Activated T-helper 1 cell treated with anti-CD3 and anti-CD28 coated beads, Interleukin-12 subunit alpha, Interleukin-12 subunit beta, Interleukin-2, Interleukin-4 antibody, amounts not matched to agents 30 ng/mL and 10 ng/mL and 1 ng/mL, durations not matched to agents 14 hours and 24 hours and 36 hours (primary cell): ENCODE measurements at places on chromosomes 13 and 19.

GRCh38 chr19:19956434-19957075, 55.8 kb downstream of the ZNF93 start:
- no peak for DNase-seq

DNA sequence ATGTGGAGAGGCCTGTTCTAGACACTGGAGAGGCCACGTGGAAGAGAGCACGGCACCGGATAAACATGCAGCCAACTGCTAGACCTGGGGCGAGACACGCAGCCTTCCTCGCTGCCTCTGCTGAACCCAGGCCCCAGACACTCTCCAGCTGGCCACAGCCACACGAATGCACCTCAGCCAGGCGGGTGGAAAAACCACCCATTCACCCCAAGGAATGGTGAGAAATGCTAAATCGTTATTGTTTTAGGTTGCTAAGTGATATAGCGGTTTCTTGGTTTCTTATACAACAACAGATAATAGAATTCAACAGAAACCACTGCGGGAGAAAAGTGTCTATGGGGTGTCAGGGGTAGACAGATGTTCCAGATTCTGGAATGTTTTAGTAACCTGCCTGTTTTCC, 52.5 kb downstream of the STK24 start:
- no peak for DNase-seq

DNA sequence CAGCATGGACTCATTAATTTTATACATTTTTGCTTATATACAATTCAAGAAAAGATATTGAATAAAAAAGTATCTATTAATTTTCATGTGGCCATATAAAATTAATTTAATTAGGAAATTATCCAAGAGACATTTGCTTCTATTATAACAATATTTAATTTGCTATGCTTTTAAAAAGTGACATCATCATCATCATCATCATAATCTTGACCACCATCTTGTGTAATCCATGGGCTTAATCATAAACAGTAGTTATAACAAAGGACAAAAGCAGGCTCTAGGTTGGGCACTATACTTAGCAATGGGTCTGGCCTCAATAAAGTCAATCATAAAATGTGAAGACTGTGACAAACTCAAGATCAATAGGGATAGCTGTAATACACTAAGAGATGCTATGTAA, 1031.6 kb downstream of the SLITRK1 start:
- DNase-seq, result no peak

- DNase-seq, result no peak
These were observed 25.6 kb downstream of the RUBCNL start for GRCh38 chr13:46361276-46361934.

- DNase-seq, result no peak
These were observed 16.2 kb upstream of the TNFRSF19 start for GRCh38 chr13:23554000-23554399.

GRCh38 chr13:76226941-76227340, 590.8 kb downstream of the LMO7 start:
- DNase-seq, result no peak

DNA sequence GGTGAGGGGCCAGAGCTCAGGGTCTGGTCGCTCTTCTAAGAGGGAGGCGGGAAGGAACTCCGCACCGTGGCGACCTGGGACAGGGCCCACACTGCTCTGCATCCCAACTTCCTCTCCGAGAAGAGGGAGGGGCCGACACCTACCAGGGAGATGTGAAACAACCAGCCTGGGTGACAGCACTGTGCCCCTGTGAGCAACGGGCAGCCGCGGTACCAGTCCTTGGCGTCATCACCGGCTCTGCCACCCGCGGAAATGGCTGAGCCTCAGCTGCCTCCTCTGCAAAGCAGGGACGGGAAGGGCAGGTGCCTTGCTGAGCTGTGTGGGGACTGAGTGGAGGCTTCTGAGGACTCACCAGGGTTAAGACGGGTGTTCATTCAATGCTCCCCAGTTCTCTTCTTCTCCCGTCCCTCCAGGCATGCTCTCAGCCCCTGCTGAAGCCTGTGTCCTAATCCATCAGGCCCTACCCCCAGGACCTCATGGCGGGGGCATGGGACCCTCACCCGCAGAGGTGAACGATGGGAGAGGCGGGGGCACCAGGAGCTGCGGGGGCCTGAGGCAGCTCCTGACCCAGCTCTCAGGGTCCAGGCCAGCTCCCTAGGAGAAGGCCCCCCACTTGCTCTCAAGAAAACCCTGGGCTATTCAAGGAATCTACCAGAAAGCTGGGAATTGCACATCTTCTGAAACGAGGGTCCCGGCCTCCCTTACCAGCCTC, 9.3 kb downstream of the ZNF787 start:
- DNase-seq, result no peak

- no peak for DNase-seq
These were observed 1396.1 kb upstream of the MIR17HG start for GRCh38 chr13:89951341-89951740.

- no peak for DNase-seq
These were observed 2847.6 kb upstream of the PCDH20 start for GRCh38 chr13:64263285-64263684.

DNA sequence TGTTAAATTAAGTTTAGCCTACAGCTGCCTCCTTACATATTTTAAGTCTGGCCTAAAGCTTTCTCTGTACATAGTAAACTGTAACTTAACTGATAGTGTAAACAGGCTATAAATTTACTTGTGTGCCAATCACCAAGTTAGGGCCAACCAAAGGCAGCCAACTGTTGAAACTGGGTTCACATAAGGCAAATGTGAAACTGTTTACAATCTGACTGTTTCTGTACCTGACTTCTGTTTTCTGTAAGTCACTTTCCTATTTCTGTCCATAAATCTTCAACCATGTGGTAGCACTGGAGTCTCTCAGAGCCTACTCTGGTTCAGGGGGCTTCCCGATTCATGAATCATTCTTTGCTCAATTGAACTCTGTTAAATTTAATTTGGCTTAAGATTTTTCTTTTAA, 103.1 kb downstream of the RAP2A start:
- DNase-seq, result no peak

DNA sequence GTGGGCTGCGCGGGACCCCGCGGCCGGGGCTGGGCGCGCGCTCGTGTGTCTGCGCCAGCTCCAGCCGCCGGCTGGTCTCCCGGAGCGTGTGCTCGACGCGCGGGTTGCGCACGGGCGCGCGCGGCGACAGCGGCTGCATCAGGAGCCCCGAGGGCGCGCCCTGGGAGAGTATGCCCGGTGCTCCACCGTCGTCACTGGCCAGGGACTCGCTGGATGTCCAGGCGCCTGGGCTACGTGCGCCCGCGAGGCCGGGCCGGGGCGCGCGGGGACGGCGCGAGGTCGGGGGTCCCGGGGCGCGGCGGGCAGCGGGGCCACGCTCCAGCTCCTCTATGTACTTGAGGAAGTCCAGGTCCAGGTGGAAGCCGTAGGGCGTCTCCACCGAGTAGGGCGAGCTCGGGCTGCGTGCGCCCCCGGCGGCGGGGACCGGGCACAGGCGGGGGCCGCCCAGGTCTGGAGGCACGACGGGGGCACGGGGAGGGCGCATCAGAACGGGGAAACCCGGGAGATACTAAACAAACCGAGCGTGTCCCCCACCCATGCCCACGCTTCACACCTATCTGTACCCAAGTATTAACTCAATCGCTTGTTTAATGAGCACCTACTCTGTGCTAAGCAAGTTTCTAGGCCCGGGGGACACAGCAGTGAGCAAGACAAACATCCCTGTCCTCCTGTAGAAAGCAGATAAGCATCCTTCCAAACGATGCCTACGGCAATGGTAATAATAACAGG, 7.6 kb downstream of the KANK3 start:
- DNase-seq, result no peak

GRCh38 chr19:35342430-35342829, 5.3 kb upstream of the FFAR1 start:
- no peak for DNase-seq

GRCh38 chr13:49308097-49308875, 60.6 kb downstream of the CDADC1 start:
- DNase-seq, result no peak

DNA sequence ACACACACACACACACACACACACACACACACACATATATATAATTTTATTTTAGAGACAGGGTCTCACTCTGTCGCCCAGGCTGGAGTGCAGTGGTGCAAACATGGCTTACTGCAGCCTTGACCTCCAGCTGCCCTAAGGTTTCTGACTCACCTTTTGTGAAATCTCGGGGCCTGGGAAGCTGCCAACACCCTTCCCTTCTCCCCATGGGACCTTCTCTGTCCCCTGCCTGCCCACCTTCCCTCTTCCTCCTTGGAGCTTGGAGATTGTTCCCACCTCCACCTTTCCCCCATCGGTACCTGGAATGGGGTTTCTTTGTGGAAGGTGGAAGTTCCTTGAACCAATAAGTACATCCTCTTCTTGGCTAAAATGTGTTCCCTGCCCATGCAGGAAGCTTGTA, 6.3 kb downstream of the ARRDC5 start:
- no peak for DNase-seq

GRCh38 chr19:28554321-28555091, 658.4 kb downstream of the UQCRFS1 start:
- DNase-seq, result no peak

- no peak for DNase-seq
These were observed 656.0 kb downstream of the GPC5 start for GRCh38 chr13:92054389-92054788.

- DNase-seq, result no peak
These were observed 113.0 kb upstream of the ARGLU1 start for GRCh38 chr13:106680796-106681472.

- no peak for DNase-seq
These were observed 123.5 kb downstream of the RXFP2 start for GRCh38 chr13:31862828-31863227.

- no peak for DNase-seq
These were observed 2625.6 kb upstream of the PCDH20 start for GRCh38 chr13:64041296-64041695.

- DNase-seq, result no peak
These were observed 6.5 kb downstream of the TMEM255B start for GRCh38 chr13:113765564-113765910.

DNA sequence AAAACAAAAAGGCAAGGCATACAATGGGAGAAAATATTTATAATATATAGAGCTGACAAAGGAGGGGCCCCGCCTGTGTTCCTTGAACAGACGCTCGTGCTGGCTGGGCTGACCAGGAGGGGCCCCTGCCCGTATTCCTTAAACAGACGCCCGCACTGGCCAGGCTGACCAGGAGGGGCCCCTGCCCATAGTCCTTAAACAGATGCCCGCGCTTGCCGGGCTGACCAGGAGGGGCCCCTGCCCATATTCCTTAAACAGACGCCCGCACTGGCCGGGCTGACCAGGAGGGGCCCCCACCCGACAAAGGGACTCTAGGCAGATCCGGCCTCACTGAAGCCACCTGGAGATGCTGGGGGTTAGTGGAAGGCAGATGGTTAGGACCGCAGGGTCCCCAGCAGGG, 9.3 kb downstream of the ADPRHL1 start:
- no peak for DNase-seq

DNA sequence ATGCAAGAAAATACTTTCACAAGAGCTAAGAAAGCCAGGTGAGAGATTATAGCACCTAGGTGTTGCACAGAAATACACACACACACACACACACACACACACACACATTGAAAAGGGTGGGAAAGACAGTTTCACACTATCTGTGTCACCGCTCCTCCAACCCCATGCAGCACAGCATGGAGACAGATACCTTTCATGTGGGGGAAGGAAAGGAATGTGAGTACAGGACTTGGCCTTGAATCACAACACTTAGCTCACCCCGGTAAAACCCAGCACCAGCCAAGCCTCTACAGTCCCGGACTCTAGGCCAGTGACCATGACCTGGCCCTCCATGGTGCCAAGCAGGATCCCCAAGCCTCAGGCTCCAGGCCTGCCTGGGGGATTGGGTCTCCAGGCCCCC, 462.0 kb upstream of the SPRY2 start:
- no peak for DNase-seq

GRCh38 chr19:58380037-58380661, 681 bp downstream of the ZNF837 start:
- no peak for DNase-seq

GRCh38 chr13:41241626-41242025, 21.8 kb downstream of the MTRF1 start:
- DNase-seq, result no peak

- DNase-seq, result peak; percentile 63
These were observed 7.4 kb downstream of the ETHE1 start for GRCh38 chr19:43519436-43520088.

GRCh38 chr13:42043676-42044075, 4.8 kb upstream of the DGKH start:
- DNase-seq, result no peak
